ENCODE measurements at places on chromosomes 2 and 18. TPM values are rescaled to one million over a fixed set of nuclear protein-coding genes. Genes with fewer than 3 reads are reported as not detected.

- DNase-seq = no peak
Measured at GRCh38 chr18:58552896-58553295, 76.0 kb downstream of the ALPK2 start.

DNA sequence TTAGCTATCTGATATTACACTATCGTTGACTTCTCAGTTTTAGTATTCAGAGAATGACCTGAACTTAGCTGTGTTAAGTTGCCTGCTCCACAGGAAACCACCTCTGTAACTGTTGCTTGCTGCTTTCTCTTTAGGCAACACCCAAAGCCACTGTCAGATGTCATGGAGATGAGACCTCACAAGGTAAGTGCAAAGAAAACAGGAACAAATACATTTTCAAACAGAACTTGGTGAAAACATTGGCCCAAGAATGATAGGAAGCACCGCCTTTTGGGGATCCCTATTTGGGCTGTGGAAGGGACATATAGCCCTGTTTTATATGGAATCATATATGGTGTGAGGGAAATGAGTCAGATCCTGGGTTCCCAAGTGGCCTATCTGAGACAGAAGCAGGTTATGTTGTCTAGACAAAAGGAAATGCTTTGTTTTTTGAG, 143.4 kb downstream of the UBE2E3 start:
- DNase-seq = peak; percentile 45

DNA sequence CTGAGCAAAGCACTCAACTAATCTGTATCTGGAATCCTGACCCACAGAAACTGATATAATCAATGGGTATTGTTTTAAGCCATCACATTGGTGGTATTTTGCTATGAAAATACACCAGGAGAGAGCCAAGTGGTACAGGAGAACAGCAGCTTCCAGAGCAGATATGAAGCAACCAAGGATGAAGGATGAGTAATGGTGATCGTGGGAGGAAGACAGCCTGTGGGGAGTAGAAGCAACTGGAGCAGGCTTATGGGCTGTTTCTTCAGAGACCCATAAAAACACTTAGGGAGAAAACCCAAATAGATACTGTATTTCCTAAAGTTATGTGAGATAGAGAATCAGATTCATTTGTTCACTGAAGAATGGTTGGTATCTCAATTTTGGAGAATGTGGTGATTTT, 330.8 kb downstream of the NUP35 start:
- no peak for DNase-seq

- no peak for DNase-seq
Measured at GRCh38 chr2:224135881-224136280, 96.8 kb upstream of the SERPINE2 start.

DNA sequence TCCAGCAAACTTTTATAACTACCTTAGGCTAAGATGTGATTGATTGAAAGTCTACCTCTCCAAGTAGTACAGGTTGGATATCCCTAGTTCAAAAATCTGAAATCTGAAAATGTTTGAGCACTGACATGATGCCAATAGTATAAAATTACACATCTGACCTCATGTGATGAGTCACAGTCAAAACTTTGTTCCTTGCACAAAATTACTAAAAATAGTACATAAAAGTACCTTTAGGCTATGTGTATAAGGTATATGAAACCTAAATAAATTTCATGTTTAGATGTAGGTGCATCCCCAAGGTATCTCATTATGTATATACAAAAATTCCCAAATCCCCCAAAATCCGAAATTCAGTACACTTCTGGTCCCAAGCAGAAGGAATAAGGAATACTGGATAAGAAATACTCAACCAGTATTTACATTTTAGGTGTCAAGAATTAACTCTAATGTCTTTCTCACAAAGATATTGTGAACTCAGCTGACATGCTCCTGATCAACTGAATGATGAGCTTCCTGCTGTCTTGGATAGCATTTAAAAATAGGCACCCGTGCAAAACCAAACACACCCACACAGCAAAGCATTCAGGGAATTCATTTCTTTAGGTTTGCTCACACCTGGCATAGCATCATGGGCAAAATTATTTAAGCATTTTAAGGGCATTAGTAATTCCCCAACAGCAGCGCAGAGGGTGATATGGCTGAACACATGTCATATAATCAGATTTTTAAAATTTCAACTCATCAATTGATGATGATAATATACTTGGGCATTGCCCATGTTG, 497.4 kb upstream of the MEIS1 start:
- no peak for DNase-seq

DNA sequence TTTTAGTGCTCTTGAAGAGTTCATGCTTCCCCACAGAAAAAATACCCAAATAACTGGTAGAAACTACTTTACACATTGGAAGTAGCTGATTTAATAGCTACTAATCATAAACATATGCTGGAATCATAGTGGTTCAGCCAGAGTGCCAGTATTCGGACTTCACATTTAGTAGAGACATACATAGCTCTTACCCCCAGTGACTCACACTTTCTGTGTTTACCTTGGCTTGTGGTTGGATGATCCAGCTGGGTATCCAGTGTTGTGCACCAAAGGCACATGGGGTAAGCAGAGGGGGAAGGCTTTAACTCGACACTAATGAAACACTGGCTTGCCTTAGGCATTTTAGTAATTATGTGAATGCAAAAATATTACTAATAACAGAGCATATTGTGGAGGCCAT, 18.1 kb downstream of the ARHGAP28 start:
- peak; percentile 93 for DNase-seq

DNA sequence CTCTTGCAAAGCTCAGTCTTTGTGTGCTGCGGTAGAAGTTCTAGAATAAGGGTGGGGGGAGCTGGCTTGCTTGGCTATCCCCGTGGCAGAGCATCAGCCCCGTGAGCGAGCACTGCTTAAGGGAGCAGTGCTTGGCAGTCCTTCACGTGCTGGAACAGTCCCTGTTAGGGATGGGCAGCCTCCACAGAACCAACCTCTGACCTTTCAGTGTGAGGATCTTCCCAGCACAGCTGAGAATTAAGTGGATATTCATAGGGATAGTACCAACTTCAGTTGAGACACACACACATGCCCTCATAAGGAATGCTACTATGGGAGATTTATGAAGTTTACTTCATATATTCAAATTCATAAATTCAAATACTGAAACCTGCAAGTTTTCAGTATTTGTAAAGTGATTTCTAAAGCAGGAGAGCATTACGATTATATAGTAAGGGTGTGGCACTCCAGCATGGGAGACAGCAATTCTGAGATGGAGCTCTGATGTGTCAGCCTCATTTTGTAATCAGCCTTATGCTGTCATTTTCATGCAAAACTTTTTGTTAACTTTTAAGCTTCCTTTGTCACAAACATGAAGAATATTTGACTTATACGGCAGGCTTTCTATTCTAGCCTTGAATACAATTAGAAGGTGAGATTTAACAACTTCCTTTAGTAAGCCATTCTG, 39.5 kb downstream of the ATP9B start:
- no peak for DNase-seq

DNA sequence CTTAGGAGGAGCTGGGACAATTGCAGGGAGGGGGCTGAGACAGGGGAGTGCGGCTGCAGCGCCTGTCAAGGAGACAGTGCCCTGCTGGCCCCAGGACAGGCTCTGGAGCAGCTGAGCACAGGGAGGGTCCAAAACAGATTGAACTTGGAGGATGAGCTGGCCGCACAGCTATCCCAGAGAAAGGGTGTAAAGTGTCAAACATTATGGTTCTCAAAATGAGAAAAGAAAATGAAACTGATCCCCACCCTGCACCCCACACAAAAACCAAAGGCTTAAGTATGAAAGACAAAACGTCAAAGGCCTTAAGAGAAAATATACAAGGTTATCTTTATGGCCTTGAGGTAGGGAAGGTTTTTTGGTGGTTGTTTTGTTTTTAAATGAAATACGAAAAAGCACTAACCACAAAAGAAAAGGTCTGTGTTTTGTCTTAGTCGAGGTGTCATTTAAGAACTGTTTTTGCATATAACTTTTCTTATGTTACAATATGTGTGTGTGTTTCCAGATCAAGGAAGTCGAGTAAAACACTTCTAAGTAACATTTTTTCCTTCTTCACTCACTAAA, 111.8 kb downstream of the HDAC4 start:
- no peak for DNase-seq

DNA sequence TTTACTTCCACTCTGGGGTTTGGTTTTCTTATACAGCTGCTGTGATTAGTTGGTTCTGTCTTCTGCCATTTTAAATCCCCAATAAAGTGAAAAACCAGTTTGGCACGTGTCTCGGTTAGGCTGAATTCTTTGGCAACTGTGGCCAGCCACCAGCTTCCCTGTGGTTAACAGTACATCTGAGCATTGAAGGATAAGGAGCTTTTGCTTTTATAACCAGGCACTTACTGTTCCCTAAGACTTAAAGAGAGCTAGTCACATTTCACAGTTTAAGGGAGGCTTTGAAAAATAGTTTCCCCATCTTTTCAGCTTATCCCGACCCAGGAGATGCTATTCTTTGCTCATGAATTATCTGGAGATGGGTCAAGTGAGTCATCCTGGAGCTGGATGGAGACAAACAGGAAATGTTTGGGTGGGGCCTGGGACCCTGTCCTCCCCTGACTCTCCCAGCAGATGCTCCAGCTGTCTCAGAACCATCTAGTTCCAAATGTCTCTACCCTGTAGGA, 57.3 kb upstream of the EML6 start:
- peak; percentile 19 for DNase-seq

GRCh38 chr2:227719641-227720040, 1.8 kb upstream of the SLC19A3 start:
- no peak for DNase-seq

CFAP65 gene
- 0.03 TPM for polyA plus RNA-seq

TUBA3E gene
- polyA plus RNA-seq = not detected

KCNF1 gene
- polyA plus RNA-seq = 0.27 TPM

SERPINB5 gene
- polyA plus RNA-seq = not detected

MAP4K4 gene
- polyA plus RNA-seq = 60.2 TPM

WDR75 gene
- 11.2 TPM for polyA plus RNA-seq

IL37 gene
- polyA plus RNA-seq = not detected

Data from endothelial cell of umbilical vein (primary cell).